Stimulated activated CD4-positive, alpha-beta T cell treated with anti-CD3 and anti-CD28 coated beads, Interleukin-12 subunit alpha, Interleukin-12 subunit beta, amount 100 ng/mL, for 24 hours (primary cell): ENCODE measurements at places on chromosomes 5 and 9.

- DNase-seq, result no peak
Measured at GRCh38 chr9:78144663-78145377, 91.1 kb upstream of the CEP78 start.

- DNase-seq, result no peak
Measured at GRCh38 chr5:101543780-101544179, 640.7 kb upstream of the ST8SIA4 start.

DNA sequence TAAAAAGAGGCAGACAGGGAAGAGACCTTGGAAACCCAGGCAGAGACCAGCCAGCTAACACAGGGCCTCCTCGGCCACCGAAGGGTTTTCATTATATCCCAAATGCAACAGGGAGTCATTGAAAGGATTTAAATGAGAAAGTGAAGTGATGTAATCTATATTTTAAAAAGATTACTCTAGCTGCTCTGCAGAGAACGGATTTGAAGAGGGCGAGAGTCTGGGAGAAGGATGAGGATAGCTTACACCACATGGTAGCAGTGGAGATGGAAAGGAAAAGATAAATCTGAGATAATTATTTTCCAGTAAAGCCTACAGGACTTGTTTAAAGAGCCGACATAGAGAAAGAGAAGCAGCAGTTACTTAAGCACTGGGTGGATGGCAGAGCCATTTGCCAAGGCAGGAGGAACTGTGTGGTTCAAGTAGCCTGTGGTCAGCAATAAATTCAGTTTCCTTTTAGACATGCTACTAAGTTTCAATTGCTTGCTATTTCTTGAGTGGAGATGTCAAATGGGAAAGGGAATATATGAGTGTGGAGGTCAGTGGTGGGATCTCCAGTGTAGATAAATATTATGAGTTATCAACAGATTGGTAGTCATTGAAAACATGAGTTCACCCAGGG is 9.3 kb downstream of the FBN2 start:
- DNase-seq, result no peak

- no peak for DNase-seq
Measured at GRCh38 chr5:139611703-139612584, 36.2 kb upstream of the CXXC5 start.

DNA sequence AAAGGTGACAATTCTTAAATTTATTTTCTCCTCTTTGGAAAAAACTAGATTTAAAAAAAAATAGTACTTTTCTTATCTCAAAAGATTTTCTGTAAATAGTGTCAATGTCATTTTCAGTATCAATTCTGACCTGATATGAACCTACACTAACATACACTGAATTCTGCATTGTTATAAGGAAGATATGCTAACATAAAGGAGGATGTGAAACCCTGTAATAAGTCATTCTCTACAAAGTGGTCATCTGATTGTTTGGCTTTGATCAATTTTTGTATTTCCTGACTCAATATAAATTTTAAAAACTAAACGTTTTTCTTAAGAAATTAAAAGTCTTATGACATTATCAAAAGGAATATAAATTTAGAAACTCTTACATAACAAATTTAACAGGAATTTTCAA is 233.6 kb upstream of the EDIL3 start:
- no peak for DNase-seq
